Left ventricle myocardium inferior (tissue), 1 donor: ENCODE measurements at places on chromosomes 3 and 15. TPM values are rescaled to one million over a fixed set of nuclear protein-coding genes. Genes with fewer than 3 reads are reported as not detected.

The ZNF385D gene
- 2.3 TPM for total RNA-seq

The ADAMTS9 gene
- total RNA-seq, result 14.7 TPM

The CCDC9B gene
- total RNA-seq, result 155 TPM

The MASP1 gene
- total RNA-seq, result 214 TPM

DNA sequence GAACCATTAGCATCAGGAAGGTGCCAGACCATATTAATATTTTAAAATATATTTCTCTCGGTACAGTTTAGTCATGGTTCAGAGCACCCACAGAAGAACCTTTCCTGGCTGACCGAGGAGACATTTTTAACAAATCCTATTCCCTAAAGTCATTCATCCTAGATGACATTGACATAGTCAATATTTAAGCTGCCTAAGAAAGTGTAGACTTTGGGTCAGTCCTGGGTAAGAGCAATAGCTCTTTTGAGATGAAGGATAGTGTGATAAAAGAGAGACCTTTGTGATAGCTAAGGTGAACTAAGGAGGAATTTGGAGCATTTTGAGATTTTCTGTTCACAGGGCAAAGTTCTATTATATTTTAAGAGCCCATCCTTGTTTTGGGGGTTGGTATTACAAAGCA is 47.5 kb downstream of the ZNF609 start:
- H3K27me3 ChIP-seq, result no peaks in the 10 kb centered on the region
- H3K36me3 ChIP-seq, result peaks cover 3% of the 10 kb centered on the region
- peak overlapping the region; percentile 69 for H3K27ac ChIP-seq

GRCh38 chr3:97942801-97943546 is 29.3 kb downstream of the RIOX2 start:
- H3K36me3 ChIP-seq, result peaks cover 92% of the 10 kb centered on the region
- no peak overlapping the region for H3K4me3 ChIP-seq
- H3K4me1 ChIP-seq, result no peaks in the 10 kb centered on the region
- no peak for DNase-seq
- H3K27ac ChIP-seq, result no peak overlapping the region

DNA sequence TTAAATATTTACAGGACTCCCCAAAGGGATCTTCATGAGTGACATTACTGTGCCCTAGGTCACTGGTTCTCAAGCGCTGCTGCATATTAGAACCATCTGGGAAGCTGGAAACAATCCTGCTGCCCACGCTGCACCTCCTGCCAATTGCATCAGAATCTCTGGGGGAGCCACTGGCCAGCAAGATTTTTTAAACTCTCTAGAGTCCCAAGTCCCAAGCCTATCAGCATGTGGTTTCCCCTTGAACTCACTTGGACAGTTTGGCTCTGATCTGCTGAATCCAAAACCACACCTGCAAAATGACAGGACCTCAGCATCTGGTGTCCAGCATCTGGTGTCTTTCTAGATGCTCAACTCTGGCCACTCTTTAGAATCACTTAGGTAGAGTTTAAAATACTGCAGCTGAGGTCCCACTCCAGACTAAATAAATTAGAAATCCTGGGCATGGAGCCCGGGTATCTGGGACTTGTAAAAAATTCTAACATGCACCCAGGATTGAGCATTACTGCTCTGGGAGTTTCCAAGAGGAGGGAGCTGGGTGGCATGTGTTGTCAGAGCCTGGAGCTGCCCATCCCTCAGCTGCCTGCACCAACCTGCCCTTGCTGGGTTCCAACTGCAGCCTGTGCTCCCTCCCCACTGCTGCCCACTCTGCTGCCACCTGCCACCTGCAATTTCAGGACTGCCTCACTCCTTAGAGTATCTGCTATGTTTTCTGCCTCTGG is 311.3 kb downstream of the SLC9A9 start:
- H3K4me1 ChIP-seq, result peaks cover 10% of the 10 kb centered on the region
- peak; percentile 39 for DNase-seq
- H3K36me3 ChIP-seq, result no peaks in the 10 kb centered on the region
- no peak overlapping the region for H3K4me3 ChIP-seq
- H3K27ac ChIP-seq, result peak overlapping the region; percentile 51
